ENCODE measurements at places on chromosomes 13 and 19. TPM values are rescaled to one million over a fixed set of nuclear protein-coding genes. Genes with fewer than 3 reads are reported as not detected.

DNA sequence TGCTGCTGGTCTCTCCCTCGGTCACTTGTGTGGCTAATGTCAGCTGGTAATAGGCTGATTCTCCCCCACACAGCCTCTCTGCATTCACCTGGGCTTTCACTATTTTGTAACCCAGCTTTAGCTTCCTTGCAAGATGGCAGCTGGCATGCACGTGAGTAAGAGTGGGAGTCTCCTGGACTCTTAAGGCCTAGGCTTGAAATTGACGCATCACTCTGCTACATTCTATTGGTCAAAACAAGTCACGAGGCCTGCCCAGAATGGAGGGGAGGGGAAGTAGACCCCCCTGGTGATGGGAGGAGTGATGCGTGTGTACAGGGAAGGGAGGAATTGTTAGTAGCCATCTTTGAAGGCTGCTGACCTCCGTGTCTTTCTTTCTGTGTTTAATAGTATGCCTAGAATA lies 24.9 kb upstream of the PNMA8B start:
- H3K4me1 ChIP-seq, result peaks cover 86% of the 10 kb centered on the region
- peak overlapping the region; percentile 82 for H3K27ac ChIP-seq
- DNase-seq, result no peak
- H3K36me3 ChIP-seq, result peaks cover 30% of the 10 kb centered on the region
- H3K4me3 ChIP-seq, result no peak overlapping the region
- H3K27me3 ChIP-seq, result no peaks in the 10 kb centered on the region

DNA sequence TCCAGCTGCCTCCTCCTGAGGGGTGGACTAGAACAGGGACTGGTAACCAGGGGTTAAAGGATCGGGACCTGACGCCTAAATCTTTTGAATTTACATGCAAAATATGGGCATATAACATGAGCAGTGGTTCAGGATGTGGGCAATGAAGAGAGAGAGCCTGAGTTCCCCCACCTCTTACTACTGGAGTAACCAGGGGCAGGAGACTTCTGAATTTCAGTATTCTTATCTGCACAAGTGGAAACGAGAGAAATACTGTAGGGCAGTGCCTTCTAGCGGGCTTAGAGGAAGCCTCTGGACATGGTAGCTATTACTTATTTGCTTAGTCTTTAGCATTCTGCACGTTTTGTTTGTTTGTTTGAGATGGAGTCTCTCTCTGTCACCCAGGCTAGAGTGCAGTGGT lies 26.3 kb downstream of the BCAT2 start:
- peaks cover 2% of the 10 kb centered on the region for H3K27me3 ChIP-seq
- peaks cover 5% of the 10 kb centered on the region for H3K4me1 ChIP-seq
- H3K36me3 ChIP-seq, result no peaks in the 10 kb centered on the region
- H3K27ac ChIP-seq, result no peak overlapping the region

Gene FAM83E
- total RNA-seq, result 2.5 TPM

Gene TRPM4
- 0.33 TPM for total RNA-seq

Gene CLDN10
- total RNA-seq, result not detected

Gene EFNB2
- 0.10 TPM for total RNA-seq

DNA sequence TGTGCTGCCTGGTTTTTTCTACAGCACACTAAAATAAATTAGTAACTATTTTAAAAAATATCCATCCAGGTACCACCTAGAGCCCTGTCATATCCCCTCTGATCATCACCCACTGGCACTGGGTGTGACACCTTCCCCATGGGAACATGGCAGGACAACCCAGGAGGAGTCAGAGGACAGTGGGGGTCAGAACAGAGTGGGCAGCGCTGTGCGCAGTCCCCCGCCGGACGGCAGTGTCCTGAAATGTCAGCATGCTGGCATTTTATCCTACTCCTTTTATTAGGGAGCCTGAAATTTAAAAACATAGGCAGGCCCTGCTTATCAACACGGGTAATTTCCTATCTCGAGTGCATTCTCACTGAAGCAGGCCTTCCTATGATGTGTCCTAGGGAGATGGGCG lies 42.1 kb upstream of the GAS6 start:
- peaks cover 36% of the 10 kb centered on the region for H3K27me3 ChIP-seq
- H3K4me3 ChIP-seq, result no peak overlapping the region
- no peak for DNase-seq

- peaks cover 4% of the 10 kb centered on the region for H3K4me1 ChIP-seq
- H3K27ac ChIP-seq, result no peak overlapping the region
- no peak overlapping the region for H3K4me3 ChIP-seq
These were observed 5.7 kb downstream of the MCF2L start for GRCh38 chr13:112974671-112975070.

DNA sequence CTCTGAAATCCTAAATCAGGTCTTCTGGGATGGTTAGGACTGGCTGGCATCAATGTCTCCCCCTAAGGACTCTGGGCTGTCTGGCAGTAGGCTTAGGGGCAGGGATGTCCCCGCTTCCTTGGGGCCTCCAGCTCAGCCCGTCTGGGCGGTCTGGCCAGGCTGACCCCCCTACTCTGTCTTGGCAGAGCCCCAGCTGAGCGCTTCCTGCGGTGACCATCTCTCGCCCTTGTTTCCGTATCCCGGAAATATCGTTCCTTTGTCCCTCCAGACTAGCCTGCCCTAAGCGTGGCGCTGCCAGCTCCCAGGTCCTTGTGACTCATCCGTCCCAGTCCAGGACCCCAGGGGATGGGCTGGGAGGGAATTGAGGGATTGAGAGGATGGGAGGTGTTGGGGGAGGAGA lies 11.3 kb downstream of the GTPBP3 start:
- no peak overlapping the region for H3K4me3 ChIP-seq
- peaks cover 31% of the 10 kb centered on the region for H3K27me3 ChIP-seq
- no peaks in the 10 kb centered on the region for H3K36me3 ChIP-seq

DNA sequence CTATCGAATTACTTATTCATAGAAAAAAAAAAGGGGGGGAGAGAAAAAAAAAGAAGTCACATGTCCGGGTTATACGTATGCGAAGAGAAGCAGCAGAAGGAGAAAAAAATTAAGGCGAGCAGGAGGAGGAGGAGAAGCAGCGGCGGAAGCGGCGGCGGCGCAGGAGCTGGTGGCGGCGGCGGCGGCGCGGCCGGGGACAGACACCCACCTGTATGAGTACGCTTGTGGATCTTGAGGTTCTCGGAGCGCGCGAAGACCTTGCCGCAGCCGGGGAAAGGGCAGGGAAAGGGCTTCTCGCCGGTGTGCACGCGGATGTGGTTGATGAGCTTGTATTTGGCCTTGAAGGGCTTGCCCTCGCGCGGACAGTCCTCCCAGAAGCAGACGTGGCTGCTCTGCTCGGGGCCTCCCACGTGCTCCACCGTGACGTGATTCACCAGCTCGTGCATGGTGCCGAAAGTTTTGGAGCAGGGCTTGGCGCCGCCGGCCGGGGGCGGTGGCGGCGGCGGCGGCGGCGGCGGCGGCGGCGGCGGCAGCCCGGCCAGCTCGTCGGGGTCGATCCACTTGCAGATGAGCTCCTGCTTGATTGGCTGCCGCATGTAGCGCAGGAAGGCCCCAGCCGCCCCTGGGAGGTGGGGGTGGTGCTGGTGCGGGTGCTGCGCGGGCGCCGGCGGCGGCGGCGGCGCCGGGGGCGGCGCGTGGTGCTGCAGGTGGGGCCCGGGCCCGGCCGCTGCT lies 1.5 kb downstream of the ZIC5 start:
- peak; percentile 30 for DNase-seq
- H3K4me3 ChIP-seq, result peak overlapping the region; percentile 61
- peaks cover 74% of the 10 kb centered on the region for H3K27me3 ChIP-seq
- H3K27ac ChIP-seq, result peak overlapping the region; percentile 86
- H3K4me1 ChIP-seq, result peaks cover 14% of the 10 kb centered on the region

DNA sequence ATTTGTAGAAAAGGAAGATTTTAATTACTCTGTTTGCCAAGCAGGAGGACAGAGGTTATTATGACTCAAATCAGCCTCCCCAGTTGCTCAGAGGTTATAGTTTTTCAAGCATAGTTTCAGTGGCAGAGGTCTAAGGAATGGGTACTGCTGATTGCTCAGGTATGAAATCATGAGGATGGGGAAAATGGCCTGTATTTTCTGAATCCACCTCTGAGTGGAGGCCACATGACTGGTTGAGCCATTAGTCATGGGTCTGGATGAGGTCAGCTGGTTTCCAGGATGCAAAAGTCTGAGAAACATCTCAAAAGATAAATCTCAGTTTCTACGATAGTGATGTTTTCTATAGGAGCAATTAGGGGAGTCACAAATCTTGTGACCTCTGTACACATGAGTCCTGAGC lies 62.8 kb upstream of the CEACAM8 start:
- no peaks in the 10 kb centered on the region for H3K4me1 ChIP-seq
- no peak overlapping the region for H3K4me3 ChIP-seq
- peaks cover 8% of the 10 kb centered on the region for H3K27me3 ChIP-seq

DNA sequence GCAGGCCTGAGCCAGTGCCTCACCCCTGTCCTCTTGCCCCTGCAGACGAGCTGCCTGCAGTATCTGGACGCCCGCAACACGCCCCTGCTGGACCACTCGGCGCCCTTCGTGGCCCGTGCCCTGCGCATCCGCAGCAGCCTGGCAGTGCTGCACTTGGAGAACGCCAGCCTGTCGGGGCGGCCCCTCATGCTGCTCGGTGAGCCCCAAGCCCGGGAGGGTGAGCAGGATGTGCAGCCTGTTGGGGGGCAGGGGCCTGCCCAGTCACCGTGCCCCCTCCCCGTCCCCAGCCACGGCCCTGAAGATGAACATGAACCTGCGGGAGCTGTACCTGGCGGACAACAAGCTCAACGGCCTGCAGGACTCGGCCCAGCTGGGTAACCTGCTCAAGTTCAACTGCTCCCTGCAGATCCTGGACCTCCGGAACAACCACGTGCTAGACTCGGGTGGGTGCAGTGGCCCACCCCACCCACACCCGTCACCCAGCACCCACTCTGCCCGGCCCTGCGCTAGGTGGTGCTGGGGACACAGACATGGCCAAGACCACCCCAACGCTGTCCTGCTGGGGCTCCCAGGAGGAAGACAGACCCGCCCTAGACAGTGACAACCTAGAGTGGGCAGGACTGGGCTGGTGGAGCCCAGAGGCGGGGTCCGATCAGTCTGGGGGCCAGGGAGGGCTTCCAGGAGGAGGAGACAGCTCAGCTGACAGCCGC lies 18.6 kb downstream of the NKPD1 start:
- DNase-seq, result no peak
- H3K36me3 ChIP-seq, result peaks cover 7% of the 10 kb centered on the region
- H3K27me3 ChIP-seq, result no peaks in the 10 kb centered on the region

Gene KLF1
- total RNA-seq, result not detected
